Muscle of leg (tissue), 16 donors: ENCODE measurements at places on chromosomes 2 and 18.

DNA sequence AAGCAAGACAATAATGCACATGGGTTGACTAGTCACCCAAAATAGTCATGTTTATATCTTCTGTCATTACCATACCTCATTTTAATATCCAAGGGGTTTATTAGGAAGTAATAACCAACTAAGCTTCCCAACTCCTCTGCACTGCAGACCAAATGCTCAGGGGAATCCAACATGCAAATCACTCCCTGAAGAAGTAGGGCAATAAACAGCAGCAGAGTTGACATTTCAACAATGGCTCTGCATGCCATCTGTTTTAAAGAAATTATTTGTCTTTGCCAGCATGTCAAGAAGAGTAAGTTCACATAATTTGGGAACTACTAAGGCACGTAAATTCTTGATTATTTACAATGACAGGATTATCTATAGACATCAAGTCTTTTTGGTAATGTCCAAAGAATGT, 84.4 kb upstream of the LYPD1 start:
- no peak overlapping the region for H3K4me3 ChIP-seq
- H3K27ac ChIP-seq = no peak overlapping the region
- peaks cover 2% of the 10 kb centered on the region for H3K4me1 ChIP-seq
- H3K27me3 ChIP-seq = no peaks in the 10 kb centered on the region
- no peak for DNase-seq

GRCh38 chr2:241849616-241850543, 8.8 kb downstream of the PDCD1 start:
- H3K27ac ChIP-seq = no peak overlapping the region
- no peak overlapping the region for H3K4me3 ChIP-seq
- no peaks in the 10 kb centered on the region for H3K36me3 ChIP-seq

- no peak for DNase-seq
- no peak overlapping the region for H3K4me3 ChIP-seq
- no peaks in the 10 kb centered on the region for H3K36me3 ChIP-seq
Observed at GRCh38 chr2:12251121-12251520, 465.6 kb upstream of the TRIB2 start.

GRCh38 chr2:3223080-3223923, 154.3 kb downstream of the EIPR1 start:
- no peak for DNase-seq
- no peak overlapping the region for H3K4me3 ChIP-seq
- H3K36me3 ChIP-seq = no peaks in the 10 kb centered on the region

DNA sequence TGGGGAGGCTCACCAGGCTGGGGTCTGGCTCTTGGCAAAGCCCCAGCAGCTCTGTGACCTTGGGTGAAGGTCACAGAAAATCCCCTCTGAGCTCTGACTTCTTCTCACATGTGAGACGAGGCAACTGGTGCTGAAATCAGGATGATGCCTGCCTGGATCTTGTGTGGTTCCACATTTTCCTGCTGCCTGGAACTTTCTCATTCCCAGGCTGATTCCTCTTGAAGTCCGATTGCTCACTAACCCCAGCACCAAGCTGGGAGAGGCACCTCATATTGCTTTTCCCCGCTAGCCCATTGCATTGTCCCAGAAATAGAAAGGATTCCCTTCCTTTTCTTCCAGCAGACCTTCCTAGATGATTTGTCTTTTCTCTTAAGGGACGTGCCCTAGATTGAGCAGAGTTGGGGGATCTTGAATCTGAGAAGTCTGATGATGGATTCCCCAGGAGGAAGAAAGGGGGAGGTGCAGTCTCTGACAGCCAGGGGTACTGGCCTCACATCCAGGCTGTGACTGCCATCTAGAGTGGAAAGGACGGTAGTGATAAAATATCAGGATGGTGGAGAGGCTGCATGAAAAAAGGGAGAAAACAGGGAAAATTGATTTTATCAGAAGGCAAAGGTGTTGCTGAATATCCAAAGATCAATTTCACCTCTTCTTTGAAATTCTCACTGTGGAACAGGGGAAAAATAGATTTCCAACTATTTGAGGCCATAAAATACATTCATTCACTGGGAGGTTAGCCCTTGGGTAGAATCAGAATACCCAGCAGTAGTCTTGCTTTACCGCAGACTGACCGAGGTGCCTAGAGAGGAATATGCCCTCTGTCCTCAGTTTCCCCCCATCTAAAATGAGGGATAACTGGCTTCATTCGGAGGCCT, 96.3 kb downstream of the FAM210A start:
- no peaks in the 10 kb centered on the region for H3K27me3 ChIP-seq
- DNase-seq = peak; percentile 90
- peaks cover 13% of the 10 kb centered on the region for H3K4me1 ChIP-seq

DNA sequence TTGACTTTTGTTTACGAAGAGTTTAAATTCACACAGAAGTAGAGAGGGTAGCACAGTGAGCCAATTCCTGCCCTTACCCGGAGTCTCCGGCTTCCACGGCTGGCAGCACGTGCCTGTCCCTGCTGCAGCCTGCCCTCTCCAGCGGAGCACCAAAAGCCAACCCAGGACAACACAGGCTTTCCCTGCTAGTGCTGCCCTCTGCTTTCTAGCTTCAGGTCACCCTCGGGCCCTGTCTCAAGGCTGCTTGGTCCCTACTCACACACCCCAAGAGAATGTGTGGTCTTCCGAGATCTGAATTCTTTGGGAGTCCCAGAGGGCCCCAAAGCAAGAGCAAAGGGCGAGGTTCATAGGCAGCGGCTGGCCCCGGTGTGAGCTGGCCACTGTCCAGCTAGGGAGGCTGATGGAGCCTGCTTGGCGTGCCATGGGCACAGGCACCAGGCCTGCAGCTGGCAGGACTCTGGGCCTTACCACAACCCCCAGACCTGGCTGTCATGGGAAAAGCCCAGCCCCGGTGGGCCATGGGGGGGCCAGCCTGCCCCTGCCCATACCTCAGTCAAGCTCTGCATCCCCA, 7.0 kb upstream of the HS6ST1 start:
- no peak overlapping the region for H3K27ac ChIP-seq
- H3K36me3 ChIP-seq = no peaks in the 10 kb centered on the region
- DNase-seq = no peak
- no peak overlapping the region for H3K4me3 ChIP-seq
- no peaks in the 10 kb centered on the region for H3K27me3 ChIP-seq
- H3K4me1 ChIP-seq = peaks cover 13% of the 10 kb centered on the region

DNA sequence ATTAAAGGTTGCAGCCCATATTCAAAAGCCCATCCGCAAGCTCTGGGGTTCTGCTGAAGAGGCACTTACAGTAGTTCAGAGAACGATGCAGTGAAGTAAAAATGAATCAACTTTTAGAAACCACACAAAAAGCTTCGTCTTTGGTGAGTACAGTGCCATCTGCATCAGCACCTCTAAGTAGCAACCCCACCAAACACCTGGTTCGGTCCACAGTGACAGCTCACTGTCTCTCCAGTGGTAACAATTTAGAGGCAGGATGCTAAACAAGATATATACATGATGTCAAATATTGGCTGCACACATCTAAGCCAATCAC, 275.4 kb upstream of the TCF4 start:
- no peaks in the 10 kb centered on the region for H3K36me3 ChIP-seq
- peak overlapping the region; percentile 87 for H3K27ac ChIP-seq
- H3K4me3 ChIP-seq = peak overlapping the region; percentile 2
- H3K27me3 ChIP-seq = no peaks in the 10 kb centered on the region

DNA sequence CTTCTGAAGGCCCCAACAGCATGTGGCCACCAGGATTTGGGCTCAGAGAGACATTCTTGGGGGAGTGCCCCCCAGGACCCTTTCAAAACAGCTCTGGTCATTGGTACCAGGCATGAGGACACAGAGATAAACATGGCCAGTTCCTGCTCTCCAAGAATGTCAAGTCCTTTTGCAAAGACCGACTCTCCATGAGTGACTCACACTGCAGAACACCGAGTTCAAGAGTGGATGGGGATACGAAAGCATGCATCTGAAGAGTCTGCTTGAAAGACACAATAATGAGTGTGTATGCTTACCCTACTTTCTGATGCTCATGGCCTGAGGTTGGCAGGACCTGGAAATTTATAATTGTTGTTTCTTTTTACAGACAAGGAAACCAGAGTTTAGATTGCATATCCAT, 450.6 kb downstream of the TSN start:
- H3K27ac ChIP-seq = no peak overlapping the region
- H3K4me3 ChIP-seq = no peak overlapping the region
- no peaks in the 10 kb centered on the region for H3K36me3 ChIP-seq
- DNase-seq = no peak
- no peaks in the 10 kb centered on the region for H3K27me3 ChIP-seq

- H3K4me3 ChIP-seq = no peak overlapping the region
- peaks cover 70% of the 10 kb centered on the region for H3K4me1 ChIP-seq
- peak overlapping the region; percentile 18 for H3K27ac ChIP-seq
- H3K27me3 ChIP-seq = no peaks in the 10 kb centered on the region
- H3K36me3 ChIP-seq = peaks cover 18% of the 10 kb centered on the region
Observed at GRCh38 chr2:238141541-238142318, 3.3 kb downstream of the KLHL30 start.

- H3K4me1 ChIP-seq = peaks cover 15% of the 10 kb centered on the region
- no peak overlapping the region for H3K4me3 ChIP-seq
- DNase-seq = no peak
- no peaks in the 10 kb centered on the region for H3K36me3 ChIP-seq
- no peaks in the 10 kb centered on the region for H3K27me3 ChIP-seq
Observed at GRCh38 chr18:57789759-57790158, 13.4 kb downstream of the ATP8B1 start.

- no peak for DNase-seq
- H3K27ac ChIP-seq = no peak overlapping the region
- H3K27me3 ChIP-seq = no peaks in the 10 kb centered on the region
- no peaks in the 10 kb centered on the region for H3K36me3 ChIP-seq
Observed at GRCh38 chr2:19689646-19690168, 212.1 kb downstream of the TTC32 start.

- no peak overlapping the region for H3K27ac ChIP-seq
- peak; percentile 64 for DNase-seq
- no peak overlapping the region for H3K4me3 ChIP-seq
- H3K27me3 ChIP-seq = no peaks in the 10 kb centered on the region
- H3K36me3 ChIP-seq = no peaks in the 10 kb centered on the region
Observed at GRCh38 chr2:80073134-80073561, 231.4 kb downstream of the LRRTM1 start.

- H3K36me3 ChIP-seq = no peaks in the 10 kb centered on the region
- no peak overlapping the region for H3K4me3 ChIP-seq
- H3K4me1 ChIP-seq = peaks cover 8% of the 10 kb centered on the region
- H3K27me3 ChIP-seq = no peaks in the 10 kb centered on the region
- no peak overlapping the region for H3K27ac ChIP-seq
Observed at GRCh38 chr2:15588329-15588919, 3.2 kb upstream of the DDX1 start.
